ENCODE measurements at places on chromosomes 2 and 18. TPM values are rescaled to one million over a fixed set of nuclear protein-coding genes. Genes with fewer than 3 reads are reported as not detected.

- no peak overlapping the region for H3K27ac ChIP-seq
- H3K36me3 ChIP-seq = no peaks in the 10 kb centered on the region
- H3K27me3 ChIP-seq = no peaks in the 10 kb centered on the region
- no peak overlapping the region for H3K4me3 ChIP-seq
These were observed 77.8 kb downstream of the CTIF start for GRCh38 chr18:48616484-48617255.

DNA sequence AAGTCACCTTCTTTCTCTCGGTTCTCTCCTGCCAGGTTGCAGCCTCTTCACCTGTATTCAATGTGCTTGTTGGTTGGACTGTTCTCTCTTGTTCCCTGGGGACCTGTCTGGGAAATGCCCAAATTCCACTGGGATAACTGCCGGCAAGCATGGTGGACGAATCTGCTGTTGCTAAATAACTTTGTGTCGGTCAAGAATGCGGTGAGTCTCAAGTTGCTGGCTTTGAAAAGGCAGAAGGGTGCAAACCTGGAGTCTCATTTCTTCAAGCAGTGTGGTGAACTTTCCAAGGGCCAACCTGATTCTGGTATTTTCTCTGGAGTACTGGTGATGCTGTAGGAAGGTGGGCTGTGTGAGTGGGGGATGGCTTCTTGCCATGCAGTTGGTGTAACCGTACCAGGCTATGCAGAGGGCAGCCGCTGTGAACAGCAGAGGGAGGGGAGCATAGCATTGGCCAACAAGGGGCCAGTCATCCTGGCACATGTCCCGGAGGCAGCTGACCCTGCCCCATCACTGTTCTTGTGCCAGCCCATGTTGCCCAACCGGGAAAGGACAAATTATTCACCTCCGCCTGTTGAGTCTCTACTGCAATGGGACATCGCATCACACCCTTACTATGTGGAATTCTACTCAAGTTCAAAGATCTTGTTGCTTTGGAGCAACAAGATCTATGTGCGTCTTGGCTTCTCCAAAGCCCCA, 88.1 kb upstream of the SEC11C start:
- H3K4me3 ChIP-seq = no peak overlapping the region
- peaks cover 9% of the 10 kb centered on the region for H3K27me3 ChIP-seq

The KIDINS220 gene
- total RNA-seq = 43.8 TPM

The CDK15 gene
- total RNA-seq = not detected

The SYT4 gene
- not detected for total RNA-seq

The TRIM43 gene
- total RNA-seq = not detected

- peak overlapping the region; percentile 95 for H3K27ac ChIP-seq
- DNase-seq = no peak
- H3K4me3 ChIP-seq = peak overlapping the region; percentile 97
- no peaks in the 10 kb centered on the region for H3K36me3 ChIP-seq
- peaks cover 29% of the 10 kb centered on the region for H3K4me1 ChIP-seq
These were observed 750 bp downstream of the STRADB start for GRCh38 chr2:201452058-201452921.

The FTCDNL1 gene
- 2.2 TPM for total RNA-seq

- DNase-seq = no peak
- H3K36me3 ChIP-seq = no peaks in the 10 kb centered on the region
- H3K4me1 ChIP-seq = no peaks in the 10 kb centered on the region
- no peak overlapping the region for H3K27ac ChIP-seq
- no peaks in the 10 kb centered on the region for H3K27me3 ChIP-seq
These were observed 68.4 kb downstream of the NXPH2 start for GRCh38 chr2:138711812-138712211.

All from natural killer cell treated with Interleukin-12 subunit alpha and Interleukin-12 subunit beta and Interleukin-15 and Interleukin-18, amount 100 ng/mL, for 72 hours (primary cell).